Activated naive CD4-positive, alpha-beta T cell treated with Interleukin-2 at 50 U/mL for 16 hours (primary cell): ENCODE measurements at places on chromosomes 16 and 17.

DNA sequence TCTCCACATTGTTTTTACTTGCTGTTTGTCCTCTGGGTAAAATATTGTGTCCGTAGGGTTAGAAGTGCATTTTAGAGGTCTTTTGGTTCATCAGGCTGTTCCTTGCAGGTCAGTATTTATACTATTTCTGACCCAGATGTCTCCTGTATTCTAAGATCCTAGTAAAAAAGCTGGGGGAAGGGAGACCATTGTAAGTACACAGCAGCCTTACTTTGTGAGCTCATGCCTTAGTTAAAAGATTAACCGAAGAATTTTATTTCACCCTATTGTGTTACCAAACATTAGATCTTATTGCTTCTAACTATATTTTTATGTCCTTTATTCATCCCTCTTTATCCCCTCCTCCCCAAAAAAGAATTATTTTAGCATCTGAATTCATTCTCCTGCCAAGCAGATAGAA, 444.1 kb upstream of the RBFOX1 start:
- no peak for DNase-seq

GRCh38 chr17:67489273-67489672, 112.2 kb downstream of the PITPNC1 start:
- DNase-seq = no peak

DNA sequence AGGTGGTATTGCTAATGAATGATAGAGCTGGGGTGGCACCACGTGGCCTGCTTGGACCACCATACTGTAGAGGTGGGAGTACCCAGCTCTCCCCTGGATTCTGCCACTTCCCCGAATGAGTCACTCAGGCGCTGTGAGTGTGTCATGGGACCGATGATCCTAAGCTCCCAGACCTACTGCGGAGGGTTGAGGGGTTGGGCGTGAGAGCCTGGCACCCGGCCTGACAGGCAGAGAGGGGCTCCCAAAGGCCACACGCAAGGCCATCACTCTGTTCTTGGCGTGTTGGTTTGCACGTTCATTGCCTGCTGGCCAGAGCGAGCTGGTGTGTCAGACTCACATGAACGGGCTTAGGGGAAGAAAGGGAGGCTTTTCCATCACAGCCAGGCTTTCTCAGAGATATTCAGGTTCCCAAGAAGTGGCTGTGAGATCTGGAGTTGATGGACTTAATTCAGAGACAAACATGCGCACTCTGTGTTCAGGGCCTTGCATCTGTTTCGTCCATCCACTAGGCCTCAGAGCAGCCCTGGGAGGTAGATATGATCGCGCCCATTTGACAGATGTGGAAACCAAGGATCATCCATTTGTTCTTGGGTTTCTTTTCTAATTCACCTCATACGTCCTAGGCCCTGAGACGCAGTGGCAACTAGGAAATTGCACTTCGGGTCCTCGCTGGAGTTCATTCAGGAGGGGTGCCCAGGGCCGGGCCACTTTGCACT, 41.4 kb downstream of the CMIP start:
- DNase-seq = no peak

DNA sequence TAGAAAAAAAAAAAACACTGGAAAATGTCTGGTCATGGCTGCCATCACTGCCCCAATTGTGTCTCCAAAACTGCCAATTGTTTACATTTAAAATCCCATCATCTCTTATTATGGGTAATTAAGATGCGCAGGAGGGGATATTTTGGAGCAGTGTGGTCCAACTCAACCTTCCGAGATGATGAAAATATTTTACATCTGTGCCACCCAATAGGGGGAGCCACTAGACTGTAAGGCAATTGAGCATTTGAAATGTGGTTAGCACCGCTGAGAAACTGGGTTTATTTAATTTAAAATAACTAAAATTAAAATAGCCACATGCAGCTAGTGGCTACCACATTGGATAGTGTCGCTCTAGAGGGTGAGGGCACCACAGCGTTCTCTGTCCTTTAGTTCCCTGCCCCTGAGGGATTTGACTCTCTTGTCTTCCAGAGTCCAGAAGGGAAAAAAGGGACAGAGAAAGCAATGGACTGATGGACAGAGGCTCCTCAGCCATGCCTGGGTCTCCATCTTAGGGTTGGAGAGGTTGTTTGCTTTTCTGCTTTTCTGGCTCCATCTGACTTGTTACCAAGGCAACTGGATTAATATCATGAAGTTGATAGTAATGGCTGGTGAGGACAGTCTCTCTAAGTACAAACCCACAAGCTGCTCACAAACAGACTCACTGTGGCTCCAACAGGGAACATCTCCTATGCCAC, 3.5 kb downstream of the MPO start:
- DNase-seq = no peak

DNA sequence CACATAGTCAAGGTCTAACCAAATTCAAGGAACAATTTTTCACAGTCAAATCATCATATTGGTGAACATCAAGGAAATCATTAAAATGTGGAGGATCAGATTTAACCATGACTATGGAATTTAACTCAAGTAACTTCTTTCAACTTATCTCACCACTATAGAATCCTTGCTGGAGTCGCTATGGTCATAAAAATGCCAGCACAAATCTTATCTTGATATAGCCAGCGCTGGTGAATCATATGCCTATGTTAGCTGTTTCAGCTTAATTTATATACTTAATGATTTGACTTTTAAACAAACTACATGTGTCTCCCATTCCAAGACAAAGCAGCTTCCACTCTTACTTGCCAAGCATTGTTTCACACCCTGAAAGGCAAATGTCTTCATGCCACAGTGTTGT, 416.4 kb downstream of the CDH11 start:
- no peak for DNase-seq
